Hepatic stellate cell (primary cell): ENCODE measurements at places on chromosomes 7 and 10.

DNA sequence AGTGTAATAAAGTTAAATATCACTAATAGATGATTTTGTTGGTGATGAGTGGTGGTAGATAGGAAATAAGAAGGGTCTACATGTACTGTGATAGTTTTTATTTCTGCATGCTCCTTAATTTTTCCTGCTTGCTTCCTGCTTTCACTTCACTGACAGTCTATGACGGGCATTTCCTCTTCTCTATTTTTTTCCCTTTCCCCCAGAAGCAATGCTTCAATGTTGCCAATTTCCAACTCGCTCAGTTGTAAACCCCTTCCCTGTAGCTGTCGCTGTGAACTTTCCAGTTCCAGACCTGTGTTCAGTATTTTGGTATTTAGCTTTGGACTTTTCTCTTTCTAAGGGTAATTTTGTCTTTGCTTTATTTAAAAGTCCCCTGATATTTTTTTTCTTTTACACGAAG is 123.5 kb upstream of the AGR3 start:
- no peak for DNase-seq

GRCh38 chr7:113504142-113504541 is 385.8 kb upstream of the SMIM30 start:
- no peak for DNase-seq

DNA sequence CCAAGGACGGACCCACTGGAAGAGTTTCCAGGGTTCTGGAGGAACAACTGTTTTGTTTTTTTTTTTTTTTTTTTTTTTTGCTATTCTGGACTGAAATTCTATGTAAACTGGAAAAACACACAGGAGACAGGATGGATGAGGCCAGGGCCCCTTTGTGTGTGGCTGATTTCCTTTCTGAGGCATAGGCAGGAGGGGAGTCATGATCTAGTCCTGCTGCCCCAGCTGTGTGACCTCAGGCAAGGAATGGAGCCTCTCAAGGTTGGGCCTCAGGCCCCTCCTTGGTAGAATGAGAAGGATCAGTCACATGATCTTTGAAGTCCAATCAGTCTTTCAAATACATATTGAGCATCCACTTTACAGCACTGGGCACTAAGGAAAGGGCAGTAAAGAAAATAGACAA is 87.6 kb downstream of the SH3PXD2A start:
- DNase-seq, result no peak

- DNase-seq, result peak; percentile 50
Measured at GRCh38 chr7:134514663-134515062, 12.7 kb upstream of the AKR1B10 start.

DNA sequence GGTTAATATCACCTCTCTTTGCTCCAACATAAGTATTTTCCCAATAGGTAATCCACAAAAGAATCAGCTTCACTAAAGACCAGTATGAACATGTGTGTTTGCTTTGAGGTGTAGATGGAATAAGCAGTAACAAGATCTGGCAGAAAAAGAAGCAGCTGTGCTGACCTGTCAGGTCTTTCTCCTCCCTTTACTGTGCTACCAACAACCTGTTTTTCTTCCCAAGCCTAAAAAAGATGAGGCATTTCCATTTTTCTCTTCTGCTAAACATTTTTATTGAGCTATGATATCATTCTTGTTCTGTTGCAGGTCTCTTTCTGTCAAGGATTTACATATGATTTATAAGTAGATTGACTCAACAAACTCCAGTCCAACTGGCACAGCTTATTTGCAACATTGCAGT is 315.2 kb upstream of the GLI3 start:
- DNase-seq, result no peak

GRCh38 chr7:140330128-140330527 is 68.2 kb downstream of the SLC37A3 start:
- DNase-seq, result no peak

DNA sequence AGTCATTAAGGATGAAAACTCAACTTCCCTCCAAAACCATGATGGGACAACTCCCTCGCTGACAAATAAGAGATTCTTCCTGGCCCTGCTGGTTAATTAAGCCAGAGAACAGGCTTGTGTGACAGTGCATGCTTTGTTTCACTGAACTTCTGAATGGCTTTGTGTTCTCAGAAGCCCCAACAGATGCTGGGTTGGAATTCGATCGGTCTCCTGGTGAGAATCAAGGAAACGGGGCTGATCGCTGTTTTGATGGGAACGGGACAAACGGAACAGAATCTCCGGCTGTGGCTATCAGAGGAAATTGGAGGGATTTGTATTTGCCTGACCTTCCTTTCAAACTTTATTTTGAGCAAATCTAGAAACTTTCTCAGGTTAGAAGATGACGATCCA is 145.0 kb downstream of the RNF216 start:
- no peak for DNase-seq

DNA sequence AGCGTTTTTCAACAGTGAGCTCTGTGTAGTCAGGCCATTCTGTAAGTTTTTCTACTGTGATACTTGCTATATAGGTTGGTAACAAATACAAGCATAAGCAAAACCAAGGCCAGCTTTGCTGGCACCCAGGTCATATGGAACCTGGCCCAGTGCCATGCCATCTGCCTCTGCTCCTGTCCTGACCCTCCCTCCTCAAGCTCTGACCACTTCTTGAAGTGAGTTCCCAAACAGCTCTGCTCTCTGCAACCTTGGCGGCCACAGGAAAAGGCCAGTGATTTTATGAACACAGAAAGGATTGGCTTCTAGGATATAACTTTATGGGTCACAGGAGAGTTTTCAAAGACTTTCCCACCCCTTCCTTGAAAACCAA is 12.8 kb downstream of the NOD1 start:
- DNase-seq, result no peak

DNA sequence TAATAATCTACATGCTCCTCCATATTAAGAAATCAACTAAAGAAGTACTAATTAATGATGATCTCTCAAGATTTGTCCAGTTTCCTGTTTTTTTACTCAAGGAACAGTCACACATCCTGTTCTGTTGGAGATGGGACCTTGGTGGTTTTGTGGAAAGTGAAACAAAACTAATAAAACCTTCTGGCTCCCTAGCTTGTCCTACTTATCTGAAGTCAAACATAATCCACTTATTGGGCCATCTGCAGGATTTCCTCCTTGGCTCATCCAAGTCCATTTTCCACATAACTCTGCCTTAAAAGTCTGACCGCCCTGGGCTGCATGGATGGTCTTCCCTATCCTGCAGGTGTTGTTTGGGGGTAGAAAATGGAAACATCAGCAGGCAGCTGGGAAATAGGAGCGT is 39.4 kb upstream of the TARP start:
- DNase-seq, result no peak

GRCh38 chr7:50685135-50686065 is 97.3 kb downstream of the GRB10 start:
- no peak for DNase-seq

GRCh38 chr10:131210181-131210580 is 101.3 kb downstream of the TCERG1L start:
- no peak for DNase-seq

GRCh38 chr10:70380350-70381135 is 1.9 kb downstream of the LRRC20 start:
- DNase-seq, result no peak

DNA sequence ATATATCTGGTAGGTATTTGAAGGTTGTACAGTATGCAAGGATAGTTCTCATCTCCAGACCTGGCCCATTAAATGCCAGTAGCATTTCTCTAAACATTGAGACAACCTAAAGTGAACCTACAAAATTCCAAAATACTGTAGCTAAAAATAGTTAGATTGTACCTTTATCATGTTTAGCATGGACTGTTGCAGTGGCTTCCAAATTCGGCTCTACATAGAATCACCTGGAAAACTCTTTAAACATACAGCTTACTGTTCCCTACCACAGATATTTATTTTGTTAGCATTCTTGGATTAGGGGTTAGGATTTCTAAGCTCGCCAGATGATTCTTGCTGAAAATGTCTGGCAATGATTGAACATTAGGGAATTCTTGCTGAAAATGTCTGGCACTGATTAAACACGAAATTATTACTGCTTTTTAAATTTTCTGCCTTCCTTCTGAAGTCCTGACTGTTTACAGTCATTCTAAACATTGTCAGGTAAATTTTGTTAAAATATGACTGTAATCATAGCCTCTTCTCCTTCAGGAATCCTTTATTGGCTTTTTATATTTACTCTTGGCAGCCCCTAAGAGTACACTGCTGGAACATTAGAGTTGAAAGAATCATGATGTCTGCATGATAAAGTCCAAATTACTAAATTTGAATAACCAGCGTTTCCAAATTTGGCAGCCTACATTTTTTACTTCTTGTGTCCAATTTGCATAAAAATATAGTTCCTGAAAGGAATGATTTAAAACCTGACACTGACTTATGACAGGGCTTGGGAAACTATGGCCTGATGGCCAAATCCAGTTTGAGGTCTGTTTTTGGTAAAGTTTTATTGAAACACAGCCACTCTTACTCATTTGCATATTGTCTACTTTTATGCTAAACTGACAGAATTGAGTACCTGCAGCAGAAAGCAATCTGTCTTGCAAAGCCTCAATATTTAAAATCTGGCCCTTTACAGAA is 40.3 kb downstream of the SHOC2 start:
- no peak for DNase-seq

- DNase-seq, result no peak
Measured at GRCh38 chr10:48792687-48793096, 108.0 kb downstream of the WDFY4 start.

- DNase-seq, result no peak
Measured at GRCh38 chr10:122245136-122245535, 26.0 kb upstream of the BTBD16 start.

DNA sequence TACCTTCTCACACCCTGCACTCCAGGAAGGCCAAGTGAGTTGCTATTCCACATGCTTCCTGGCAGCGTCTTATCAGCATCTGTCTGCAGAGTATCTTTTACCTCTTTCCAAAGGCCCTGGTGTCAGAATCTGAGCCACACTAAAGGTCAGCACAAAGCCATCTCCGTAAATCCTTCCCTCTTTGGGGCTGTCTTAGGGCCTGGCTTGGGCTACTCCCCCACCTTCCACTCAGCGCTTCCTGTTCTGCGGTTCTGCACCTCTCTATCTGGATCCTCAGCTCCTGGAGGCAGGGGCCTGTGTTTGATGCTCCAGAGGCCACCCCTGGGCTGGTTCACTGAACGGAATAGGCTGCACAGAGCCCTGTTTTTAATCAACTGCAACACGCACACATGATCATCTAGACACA is 334.8 kb upstream of the GALNT17 start:
- no peak for DNase-seq

DNA sequence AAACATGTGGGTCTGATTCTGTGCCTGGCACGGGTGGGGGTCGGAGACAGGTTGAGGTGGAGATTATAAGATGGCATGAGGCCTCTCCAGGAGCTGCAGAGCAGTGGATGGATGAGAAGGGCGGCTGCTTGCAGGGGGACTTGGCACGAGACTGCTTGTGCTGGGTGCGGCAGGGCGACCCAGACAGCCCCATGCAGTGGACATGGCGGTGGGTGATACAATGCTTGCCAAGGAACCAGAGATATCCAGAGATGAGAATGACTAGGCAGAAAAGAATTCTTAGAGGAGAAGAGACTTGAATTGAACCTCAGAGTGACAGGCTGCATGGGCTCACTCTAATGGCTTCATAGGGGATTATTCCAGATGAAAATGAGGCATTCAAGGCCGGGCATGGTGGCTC is 145.4 kb downstream of the NEURL1 start:
- DNase-seq, result no peak

GRCh38 chr10:114259824-114260223 is 20.8 kb downstream of the VWA2 start:
- DNase-seq, result no peak

GRCh38 chr7:105934572-105935185 is 28.4 kb upstream of the CDHR3 start:
- DNase-seq, result peak; percentile 16

DNA sequence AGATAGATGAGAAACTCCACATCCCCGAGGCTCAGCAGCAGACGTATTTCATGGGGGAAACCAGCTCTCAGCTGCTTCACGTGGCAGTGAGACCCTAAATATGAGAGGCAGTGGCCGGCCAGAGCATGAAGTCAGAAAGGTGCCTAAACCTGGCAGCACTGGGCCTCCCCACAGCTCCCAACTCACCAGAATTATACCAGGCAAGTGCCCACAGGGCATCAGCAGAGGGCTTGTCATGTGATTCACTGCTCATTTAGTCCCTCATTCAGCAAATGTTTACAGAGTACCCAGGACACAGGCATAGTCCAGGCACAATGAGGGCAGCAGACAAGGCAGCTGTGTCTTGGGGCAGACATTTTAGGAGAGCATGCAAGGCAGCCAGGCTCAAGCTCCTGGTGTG is 212.6 kb downstream of the PTPRN2 start:
- DNase-seq, result no peak

DNA sequence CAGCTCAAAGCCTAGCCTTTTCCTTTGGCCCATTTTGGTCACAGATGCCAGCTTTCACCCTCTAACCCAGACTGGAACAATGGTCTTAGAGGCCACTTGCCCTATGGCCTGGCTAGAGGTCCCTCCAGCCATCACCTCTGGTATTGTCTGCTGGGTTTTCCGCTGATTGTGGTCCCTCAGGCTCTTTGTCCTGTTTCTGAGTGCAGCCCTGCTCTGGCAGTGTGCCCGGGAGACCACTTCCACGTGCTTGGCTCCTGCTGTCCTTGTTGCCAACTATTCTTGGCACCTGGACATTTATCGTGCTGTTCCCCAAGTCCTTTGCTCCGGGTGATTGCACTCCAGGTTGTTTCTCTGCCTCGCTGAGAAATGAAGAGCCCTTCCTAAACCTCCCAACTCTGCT is 53.3 kb upstream of the FAM180A start:
- no peak for DNase-seq

GRCh38 chr10:126975221-126975620 is 70.0 kb downstream of the DOCK1 start:
- no peak for DNase-seq

DNA sequence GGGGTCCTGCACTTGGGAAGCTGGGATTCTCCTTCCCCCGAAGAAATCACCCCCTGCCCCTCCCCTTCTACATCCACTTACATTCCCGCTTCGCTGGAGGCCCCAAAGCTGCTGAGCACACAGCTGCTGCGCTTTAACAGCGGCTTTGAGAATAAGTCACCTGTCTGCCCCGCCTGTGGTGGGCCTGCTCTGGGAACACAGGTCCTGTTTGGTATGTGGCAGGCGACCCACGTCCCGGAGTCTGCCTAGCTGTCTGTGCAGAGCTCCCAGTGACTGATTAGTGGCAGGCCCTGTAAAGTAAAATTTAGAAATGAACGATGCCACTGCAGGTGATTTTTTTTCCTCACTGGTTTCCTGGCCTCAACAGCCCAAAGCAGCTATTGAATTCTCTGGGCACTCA is 47.0 kb downstream of the CDH23 start:
- DNase-seq, result no peak
